ENCODE measurements at places on chromosomes 5 and 9.

DNA sequence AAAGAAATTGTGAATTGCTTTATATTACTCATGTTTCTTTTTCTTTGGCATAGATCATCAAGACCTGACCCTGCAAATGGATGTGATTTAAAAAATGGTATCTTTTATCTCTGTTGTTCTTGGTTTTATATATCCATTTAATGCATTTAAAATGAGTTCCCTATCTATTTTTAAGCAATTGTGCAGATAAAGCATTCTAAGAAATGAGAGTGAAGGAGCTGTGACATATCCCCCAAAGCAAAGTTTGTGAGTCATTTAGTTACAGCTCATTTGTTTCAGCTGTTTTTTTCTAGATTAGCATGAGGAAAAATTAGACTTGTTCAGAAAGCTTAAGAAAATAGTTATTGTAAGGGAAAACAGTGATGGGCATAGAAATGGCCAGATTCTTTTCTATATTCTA is 7.6 kb upstream of the ELOVL7 start:
- DNase-seq, result no peak

DNA sequence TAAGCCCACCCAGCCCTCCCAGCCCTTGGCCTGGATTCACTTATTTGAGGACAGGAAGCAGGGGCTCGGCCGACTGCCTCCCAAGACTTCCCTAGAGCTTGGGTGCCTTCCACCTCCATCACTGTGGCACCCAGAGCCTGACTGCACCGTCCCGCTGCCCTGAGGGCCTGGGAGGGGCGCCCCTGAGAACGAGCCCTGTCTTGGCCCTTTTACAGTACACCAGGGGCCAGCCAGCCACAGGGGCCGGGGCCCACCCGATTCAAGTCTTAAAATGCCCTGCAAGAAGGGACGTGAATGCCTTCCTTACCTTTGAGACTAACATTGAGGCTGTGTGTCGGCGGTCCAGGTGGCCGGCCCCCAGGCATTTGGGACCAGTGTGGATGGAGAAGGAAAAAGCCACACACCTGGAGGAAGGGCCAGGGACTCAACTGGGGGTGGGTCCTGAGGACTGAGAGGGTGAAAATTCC is 16.8 kb downstream of the FAM78A start:
- no peak for DNase-seq

DNA sequence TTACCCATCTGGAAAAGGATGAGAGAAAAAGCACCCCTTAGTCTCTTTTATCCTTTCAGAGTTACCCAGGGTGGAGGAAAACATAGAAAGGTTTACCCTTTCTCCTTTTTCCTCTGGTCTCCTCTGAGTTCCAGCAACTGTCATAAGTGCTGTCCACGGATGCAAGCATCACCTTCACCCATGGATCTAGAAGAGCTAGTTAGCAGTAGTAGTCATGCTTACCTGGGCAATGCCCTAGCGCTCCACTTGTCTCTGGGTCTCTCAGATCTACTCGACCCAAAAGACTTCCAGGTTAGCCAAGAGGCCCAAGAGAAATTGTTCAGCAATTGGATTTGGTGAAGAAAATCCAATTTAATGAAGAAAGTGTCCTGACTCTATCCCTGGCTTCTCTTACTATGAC is 656.2 kb upstream of the PTPRD start:
- DNase-seq, result no peak

- DNase-seq, result no peak
Observed at GRCh38 chr5:13553896-13554295, 390.6 kb downstream of the DNAH5 start.

- DNase-seq, result no peak
Observed at GRCh38 chr9:77879437-77879943, 152.1 kb downstream of the GNAQ start.

DNA sequence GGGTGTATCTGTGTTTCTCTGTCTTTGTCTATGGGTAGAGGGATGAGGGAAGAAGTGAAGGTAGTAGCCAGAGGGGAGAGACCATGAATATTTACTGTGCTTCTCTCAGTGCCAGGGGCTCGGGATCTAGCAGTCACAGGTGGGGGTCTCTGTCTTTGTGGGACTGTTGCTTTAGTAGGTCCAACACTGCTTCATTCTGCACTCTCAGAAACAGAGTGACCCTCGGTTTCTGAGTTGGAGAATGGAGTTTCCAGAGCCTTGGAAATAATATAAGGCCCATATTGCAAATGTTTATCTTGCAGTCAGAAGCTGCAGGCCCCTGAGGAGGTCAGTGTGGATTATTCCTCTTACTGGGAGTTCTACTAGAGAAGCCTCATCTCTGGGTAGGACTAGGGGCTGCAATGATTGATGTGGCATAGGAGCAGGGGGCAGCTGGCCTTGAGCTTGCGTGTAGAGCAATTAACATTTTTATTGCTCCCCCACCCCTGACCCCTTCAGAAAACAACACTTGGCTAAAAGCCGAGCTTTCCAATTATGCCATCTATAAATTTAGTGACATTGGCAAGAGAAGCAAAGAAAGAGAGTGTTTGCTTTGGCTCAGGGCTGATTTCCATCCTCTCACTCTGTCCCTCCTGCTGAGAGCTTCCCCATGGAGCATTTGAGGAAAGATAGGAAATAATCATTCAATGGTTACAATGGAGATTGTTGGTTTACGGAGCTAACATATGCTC is 55.0 kb upstream of the TRPC7 start:
- no peak for DNase-seq

- no peak for DNase-seq
Observed at GRCh38 chr9:101270302-101270701, 114.5 kb downstream of the BAAT start.

- no peak for DNase-seq
Observed at GRCh38 chr5:6827526-6828219, 114.4 kb downstream of the TENT4A start.

DNA sequence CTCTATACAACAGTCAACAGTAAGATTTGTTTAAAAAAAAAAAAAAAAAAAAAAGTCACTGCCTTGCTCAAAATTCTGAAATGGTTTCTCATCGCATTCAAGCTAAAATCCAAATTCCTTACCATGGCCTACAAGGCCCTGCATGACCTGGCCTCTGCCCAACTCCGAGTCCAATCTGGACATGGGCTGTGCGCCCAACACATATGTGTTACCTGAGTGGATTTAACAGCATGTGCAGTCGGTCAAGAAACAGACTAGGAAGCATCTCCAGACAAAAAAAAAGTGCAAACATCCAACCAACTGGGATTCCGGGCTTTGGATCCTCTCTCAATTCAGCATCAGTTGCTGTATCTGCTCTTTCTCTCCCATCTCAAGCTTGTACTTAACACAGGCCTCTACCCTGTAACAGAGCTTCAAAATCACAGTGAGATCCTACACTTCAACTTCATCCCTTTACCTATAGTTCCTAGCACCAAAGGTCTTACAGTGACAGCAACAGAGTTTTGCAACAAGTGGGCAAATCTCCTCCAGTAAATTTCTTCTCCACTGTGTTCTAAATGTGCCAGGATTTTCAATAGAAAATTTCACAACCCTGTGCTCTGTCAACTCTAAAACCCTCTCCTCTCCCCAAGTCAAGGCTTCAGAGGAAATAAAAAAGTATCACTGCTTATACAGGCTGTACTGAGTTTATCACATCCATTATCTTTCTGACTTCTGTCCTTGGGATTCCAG is 19.6 kb downstream of the ZNF608 start:
- DNase-seq, result no peak

DNA sequence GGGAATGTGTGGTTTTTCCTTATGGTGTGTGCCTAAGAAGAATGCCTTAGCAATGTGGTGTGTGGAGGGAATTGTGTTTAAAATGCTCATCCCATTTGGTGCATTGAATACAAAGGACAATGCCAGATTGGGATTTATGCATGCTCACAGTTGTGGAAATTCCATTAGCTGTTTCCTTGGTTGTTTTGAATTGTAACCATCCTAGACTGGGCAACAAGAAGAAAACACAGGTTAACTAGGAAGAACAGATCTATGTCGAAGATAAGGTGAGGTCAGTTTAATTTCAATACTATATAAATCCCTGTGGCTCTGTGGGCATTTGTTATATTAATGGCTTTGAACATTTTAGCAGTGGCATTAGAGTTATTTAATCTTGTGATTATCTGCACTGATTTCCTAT is 266.8 kb downstream of the MAT2B start:
- DNase-seq, result no peak

DNA sequence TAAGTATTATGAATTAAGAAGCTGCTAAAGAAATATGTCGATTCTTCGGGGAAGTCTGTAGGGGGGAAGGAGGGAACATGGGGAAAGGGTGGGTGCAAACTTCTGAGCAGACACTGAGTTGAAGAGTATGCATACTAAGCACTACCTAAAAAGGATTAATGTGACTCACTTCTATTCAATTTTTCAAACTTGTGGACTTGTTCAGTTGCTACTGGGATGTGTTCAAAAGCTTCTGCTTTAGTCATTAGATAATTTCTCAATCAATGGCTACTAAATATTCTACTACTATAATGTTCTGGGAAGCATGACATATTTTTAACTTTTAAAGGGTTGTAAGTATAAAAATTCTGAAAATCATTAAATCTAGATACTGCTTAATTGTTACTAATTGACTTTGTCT is 109.7 kb upstream of the FER start:
- no peak for DNase-seq
